Activated CD4-positive, alpha-beta T cell treated with anti-CD3 and anti-CD28 coated beads, Interleukin-2, amount 10 ng/mL, durations not matched to agents 7 days and 5 days (primary cell): ENCODE measurements at places on chromosomes 3 and 15.

- DNase-seq, result no peak
Observed at GRCh38 chr3:145209561-145209960, 951.4 kb downstream of the PLOD2 start.

DNA sequence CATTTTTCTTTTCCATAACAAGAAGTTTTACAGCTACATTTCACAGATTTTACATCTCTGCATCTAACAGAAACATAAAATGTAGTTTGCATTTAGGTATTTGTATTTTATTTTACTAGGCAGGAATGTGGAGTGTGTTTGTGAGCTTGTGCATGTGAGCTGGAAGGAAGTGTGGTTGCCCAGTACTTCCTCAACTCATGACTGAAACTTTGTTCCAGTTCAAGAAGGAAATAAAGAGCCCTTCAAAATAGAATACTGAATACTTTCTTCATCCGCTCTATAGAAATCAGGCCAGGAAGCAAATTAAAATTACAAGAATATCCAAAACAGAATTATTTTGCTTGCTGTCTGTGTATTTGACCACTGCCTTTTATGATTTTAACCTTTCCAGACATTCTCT, 81.3 kb downstream of the CHL1 start:
- DNase-seq, result no peak

- no peak for DNase-seq
Observed at GRCh38 chr15:88803241-88803919, at the start of gene ACAN. TSS of gene ACAN (plus strand) at chr15:88803436. CDS start at chr15:88836207, 32,771 bp downstream.

DNA sequence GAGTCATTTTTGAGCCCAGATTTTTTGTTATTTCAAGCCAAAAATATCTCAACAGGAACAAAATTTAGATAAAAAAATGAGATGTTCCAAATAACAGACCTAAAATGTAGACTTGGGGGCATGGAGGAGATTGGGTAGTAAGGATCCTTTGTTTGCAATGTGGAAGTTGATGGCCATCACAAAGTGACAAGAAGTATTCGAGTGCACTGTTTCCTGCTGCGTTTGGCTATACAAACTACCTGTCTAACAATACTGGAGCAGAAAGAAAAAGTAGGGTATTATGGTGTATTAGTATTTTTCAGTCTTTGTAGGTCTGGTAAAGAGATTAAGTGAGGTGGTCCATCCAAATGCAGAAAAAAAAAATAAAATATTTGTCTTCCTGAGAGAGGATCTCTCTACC, 284.2 kb downstream of the C3orf38 start:
- no peak for DNase-seq

DNA sequence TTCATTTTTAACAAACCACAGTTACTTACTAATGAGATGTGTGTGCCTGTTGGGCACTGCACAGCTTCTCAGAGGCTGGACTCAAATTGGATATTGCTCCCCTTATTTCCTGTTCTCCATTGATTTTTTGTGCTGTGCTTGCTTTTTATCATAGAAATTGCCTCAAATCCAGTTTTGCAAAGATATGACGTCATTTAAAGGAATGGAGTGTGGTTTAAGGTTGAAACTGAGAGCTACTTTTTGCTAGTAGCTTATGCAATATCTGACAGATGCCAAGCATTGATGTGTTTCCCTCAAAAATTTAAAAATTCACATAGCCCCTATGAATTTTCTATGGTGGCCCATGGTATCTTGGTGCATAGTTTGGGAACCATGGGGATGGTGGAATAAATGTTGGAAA, 67.7 kb upstream of the ROPN1 start:
- no peak for DNase-seq

- no peak for DNase-seq
Observed at GRCh38 chr15:50803479-50804180, 38.1 kb upstream of the SPPL2A start.

DNA sequence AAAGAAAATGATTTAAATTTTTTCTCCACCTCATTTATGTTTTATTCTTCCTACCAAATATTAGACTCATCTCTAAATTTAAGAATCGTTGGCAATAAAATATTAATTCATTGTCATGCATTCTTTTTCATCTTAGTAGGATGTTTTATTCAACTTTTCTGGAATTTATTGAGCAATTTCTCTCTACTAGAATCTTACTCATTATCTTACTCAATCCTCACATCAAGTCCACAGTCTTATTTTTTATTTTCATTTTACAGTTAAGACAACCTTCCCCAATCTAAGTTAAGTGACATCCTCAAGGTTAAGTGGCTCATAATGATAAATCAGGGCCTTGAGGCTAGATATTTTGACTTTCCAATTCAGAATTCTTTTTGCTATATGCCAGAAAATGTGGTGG, 15.9 kb upstream of the ALDH1A2 start:
- DNase-seq, result no peak

- no peak for DNase-seq
Observed at GRCh38 chr3:177177749-177178221, 19.5 kb downstream of the TBL1XR1 start.

- no peak for DNase-seq
Observed at GRCh38 chr15:62407216-62407615, 242.1 kb upstream of the C2CD4B start.

DNA sequence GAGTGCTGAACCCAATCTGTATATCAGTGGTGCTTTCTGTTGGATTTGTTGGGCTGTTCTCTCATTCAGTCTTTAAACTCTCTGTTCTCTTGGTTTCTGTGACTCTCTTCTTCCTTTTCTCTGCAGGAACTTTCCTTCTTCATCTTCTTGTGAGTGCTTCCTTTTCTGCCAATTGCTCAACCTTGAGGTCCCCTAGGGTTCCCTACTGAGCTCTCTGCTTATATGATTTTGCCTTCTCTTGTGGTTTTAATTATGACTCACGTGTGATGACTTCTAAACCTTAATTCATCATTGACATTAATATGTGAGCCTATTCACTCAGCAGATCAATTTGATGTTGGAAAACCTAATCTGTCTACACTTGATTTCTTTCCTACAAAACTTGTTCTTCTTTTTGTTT, 39.4 kb downstream of the MOBP start:
- no peak for DNase-seq

- no peak for DNase-seq
Observed at GRCh38 chr15:33545866-33546265, 235.1 kb downstream of the RYR3 start.

DNA sequence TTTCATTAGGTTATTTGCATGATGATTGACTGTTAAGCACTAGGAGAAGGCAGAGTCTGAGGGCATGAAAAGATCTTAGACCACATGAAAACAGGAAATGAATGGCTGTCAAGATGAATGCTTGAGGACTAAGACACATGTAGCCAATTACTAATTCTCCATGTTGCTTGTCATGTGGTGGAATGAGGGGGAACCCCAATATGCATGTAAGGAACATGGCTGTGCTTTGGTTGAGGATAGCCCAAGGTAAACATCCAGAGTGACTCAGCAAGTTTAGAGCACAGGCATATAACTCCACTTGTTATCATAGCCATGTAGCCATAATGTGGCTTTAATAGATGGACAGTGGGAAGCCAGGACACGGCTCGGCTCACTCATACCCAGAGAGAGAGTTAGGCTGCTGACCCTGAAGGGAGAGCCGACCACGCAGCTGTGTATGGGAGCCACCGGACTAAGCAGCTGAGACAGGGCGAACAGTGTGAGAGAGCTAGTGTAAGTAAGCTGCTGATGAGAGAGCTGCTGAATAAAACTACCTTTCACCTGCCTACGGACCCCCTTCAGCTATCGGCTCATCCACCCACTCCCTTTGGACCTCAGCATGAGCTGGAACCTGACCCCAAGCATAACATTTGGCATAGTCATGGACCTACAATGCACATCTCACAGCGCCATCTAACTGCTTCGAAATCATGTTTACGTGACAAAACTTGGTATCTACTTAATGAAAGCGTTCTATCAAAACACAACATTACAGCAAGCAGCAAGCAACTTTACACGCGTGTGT, 37.6 kb downstream of the ANO10 start:
- peak; percentile 17 for DNase-seq

DNA sequence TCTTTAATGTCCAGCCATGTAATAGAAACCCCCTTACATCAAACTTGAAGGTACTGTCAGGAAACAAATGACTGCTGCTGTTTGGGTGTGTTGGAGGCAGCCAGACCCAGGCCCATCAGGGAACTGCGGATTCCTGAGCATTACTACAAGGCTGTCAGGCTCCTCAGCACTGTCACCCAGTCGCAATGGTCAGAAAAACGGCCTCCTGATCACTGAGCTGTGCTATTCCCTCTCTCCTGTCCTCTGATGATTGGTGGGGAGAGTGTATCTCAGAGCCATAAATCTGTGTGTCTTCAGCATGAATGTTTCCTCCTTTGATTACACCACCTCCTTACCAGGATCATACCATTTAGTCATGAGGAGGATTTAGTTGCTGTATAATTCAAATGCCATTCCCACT, 135.2 kb upstream of the GADL1 start:
- no peak for DNase-seq

DNA sequence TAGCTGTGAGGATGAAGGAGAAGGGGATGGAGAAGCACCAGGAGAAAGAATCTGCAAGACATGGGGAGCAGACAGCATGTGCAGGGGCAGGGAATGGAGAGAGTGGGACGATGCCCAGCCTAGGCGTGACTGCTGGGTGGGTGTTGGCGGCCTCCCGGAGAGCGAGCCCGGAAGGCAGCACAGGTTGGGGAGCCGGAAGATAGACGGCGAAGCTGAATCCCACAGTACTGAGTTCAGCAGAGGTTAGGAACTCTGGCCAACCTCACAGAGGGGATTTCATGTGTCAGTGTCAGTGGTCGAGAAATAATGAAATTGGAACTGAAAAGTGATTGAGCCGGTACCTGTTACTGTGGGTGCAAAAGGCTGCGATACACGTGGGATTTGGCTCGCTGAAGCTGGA, 55.2 kb downstream of the PXYLP1 start:
- no peak for DNase-seq

DNA sequence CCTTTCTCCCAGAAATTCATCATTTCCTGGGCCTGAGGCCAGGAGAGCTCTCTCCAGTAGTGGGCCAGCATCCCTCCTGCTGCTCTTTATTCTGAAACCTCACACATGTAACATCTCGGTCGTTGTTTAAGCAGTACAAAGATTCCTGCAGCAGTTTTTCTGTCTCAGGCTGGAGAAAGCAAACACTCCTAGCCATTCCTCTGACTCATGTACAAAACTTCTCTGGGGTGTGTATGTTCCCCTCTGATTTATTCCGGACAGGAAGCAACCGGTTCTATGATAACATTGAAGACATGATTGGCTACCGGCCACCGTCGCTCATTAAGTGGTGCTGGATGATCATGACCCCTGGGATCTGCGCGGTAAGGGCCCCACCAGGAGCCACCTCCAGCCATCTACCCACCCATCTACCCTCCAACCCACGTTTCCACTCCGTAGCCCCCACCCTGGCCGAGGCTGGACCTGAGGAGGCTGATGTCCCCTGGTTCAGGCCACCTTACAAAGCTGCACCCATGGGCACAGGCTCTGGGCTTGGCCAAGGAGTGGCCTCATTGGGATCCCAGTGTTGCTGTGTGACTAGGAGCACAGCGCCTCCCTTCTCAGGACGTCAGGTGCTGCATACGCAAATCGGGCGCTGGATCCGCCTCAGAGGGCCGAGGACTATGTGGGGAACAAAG, 58.6 kb upstream of the SLC6A1 start:
- no peak for DNase-seq

DNA sequence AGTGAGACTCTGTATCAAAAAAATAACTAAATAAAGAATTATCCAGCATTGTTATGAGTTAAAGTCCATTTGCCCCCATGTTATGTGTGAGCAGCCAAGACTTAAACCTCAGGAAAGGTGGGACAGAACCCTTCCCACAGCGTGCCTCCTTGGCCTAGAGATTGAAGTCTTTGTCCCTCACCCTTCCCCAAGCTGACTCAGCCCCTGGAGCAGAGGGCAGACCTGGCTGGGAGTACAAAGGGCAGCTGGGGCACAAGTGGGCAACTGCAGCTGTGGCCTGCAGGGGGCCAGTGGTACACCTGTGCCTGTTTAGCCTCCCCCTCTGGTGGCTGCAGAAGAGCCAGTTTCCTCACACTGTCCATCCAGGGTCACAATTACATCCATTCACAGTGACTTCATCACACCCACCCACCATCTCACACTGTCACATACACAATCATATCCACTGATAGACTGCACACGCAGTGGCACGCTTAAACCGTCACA, 940 bp upstream of the ACY1 start:
- peak; percentile 38 for DNase-seq

DNA sequence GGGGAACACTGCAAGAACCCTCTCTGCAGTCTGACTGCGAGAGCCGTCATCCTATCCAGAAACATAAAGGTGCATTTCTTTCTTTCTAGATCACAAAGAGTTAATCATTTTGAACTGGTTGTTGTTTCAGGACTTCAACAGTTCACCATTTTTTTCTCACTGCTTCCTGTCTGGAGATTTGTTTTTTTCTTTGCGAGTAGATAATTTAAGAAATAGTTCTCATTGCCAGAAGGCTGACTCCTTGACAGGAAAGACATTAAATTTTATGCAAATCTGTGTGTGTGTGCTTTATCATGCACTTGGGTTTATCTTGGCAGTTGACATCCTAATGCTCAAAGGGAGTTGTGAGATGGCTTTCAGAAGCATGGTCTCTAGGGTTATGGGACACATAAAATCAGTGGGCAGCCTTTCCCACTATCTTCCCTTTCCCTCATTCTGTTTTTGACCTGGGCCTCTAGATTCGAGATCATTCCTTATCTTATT, 123.5 kb upstream of the TBL1XR1 start:
- no peak for DNase-seq

GRCh38 chr15:42908538-42908937, 12.0 kb downstream of the TTBK2 start:
- no peak for DNase-seq

DNA sequence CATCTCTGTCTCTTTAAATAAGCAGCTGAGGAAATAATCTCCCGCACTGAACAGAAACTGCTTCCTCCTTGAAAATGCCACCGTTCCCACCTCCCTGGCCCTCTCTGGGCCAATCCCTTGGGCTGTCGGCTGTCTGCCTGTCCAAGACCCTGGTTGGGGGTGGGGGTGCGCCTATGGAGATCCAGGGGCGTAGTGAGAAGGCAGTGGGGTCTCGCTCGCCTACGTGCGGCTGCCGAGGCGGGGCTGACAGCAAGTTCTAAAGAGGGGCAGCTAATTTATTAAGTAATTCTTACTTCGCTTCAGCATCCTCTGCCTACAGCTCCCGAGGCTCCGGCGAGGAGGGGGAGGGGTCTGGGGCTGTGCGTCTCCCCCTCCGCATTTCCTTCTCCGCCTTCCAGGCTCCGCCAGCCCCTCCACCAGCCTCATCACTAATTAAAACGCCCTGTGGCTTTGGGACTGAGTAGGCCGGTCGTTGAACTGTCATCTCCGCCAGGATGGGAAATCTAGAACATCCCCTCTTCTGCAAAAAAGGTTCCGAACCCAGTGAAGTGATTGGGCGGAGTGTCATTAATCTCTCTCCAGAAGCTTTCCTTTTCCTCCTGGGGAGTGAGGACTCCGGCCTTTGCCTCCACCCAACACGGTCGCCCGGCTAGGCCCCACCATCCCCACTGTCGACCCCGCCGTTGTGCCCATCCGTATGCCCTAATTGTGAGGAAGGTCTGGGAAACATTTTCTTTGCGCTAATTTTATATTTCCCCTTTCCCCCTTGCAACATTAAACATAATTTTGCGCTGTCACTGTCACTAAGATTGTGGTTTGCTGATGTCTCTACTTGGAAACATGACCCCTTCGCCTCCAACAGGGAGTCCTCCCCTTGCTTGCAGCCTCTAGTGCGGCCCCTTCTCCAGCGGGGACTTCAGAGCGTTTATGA, 16.9 kb downstream of the NR2F2 start:
- DNase-seq, result no peak

GRCh38 chr3:155646669-155647068, 98.2 kb downstream of the PLCH1 start:
- DNase-seq, result no peak

- no peak for DNase-seq
Observed at GRCh38 chr3:112374333-112374734, 41.4 kb downstream of the CD200 start.

- no peak for DNase-seq
Observed at GRCh38 chr3:65039754-65040210, 352.0 kb upstream of the ADAMTS9 start.
